ENCODE measurements at places on chromosomes 1 and 21. TPM values are rescaled to one million over a fixed set of nuclear protein-coding genes. Genes with fewer than 3 reads are reported as not detected.

DNA sequence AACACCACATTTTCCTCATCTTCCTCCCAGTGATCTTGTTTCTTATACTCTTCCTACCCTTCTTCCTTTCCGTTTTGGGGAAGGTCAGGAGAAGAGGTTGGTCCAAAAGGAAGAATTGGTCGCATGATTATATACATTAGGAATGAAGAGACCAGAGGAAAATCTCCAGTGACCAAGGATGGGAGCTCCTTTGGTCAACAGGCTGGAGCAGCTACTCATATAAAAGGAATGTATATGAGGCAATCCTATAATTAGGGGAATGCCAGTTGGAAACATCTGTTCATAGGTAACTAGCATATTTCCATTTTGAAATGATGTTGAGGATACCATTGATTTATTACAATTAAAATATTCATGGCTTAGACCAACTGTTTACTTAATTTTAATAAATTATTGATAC is 114.5 kb downstream of the LRRC40 start:
- DNase-seq, result no peak

DNA sequence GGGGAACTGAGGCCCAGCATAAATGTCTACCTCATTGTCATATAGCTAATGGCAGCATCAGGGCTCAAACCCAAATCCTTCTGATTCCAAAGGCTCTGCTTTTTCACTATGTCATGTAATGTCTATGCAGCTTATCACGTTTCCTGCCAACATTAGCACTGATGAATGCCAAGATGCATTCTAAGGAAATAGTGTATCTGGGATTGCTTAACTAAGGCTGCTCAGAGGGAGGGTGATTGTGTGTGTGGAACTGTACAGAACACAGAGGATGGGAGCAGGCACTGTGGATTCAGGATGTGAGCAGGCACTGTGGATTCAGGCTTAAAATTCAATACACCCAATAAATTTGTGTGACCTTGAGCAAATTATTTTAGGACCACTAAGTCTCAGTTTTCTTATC is 456.4 kb upstream of the DEPDC1 start:
- no peak for DNase-seq

- no peak for DNase-seq
Observed at GRCh38 chr1:186974774-186975181, 146.0 kb downstream of the PLA2G4A start.

DNA sequence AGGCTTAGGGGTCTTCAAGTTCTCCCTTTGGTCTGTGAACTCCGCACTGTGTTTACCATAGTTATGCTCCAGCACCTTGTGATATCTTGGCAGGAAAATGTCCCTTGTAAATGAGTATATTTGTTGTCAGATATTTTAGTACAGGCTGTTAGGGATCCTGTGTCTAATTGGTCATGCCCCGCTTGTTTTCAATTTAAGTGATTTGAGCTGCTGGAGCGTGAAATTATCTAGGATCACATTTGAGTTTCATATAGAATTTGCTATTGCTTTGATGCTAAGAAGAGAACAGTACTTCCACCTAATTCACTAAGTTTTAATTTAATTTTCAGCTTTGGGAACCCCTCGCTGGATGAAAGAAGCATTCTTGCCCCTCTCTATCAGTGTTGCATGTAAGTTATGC is 15.4 kb upstream of the TOR3A start:
- DNase-seq, result no peak

TM2D1 gene
- 63.4 TPM for total RNA-seq

Data from ureter (tissue), 1 donor.